Fibroblast of the aortic adventitia (primary cell): ENCODE measurements at places on chromosomes 5 and 9.

GRCh38 chr9:35673132-35674024 is at the start of gene CA9:
Gene CA9, plus strand, starts transcription at chr9:35673928. Its CDS starts 32 bp downstream, at chr9:35673960.
- no peak for DNase-seq

DNA sequence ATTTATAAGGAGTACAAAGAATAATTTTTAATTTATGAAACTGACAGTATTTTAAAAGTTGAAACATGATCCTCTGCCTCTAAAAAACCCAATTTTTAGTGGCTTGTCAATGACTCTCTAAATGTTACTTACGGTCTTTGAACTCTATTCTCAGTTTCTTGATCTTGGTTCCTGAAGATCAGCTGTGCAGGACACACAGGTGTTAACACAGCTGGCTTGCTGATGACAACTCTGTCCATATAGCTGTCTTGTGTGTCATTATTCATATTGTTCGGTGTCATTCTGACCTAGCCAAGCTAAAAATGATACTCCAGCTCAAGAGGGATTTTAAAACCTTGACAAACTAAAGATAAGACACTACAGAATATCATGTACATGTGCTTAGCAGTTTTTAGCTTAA is 314.5 kb downstream of the CCDC171 start:
- DNase-seq, result no peak

- peak; percentile 78 for DNase-seq
Measured at GRCh38 chr9:111287127-111287526, 42.9 kb downstream of the OR2K2 start.

DNA sequence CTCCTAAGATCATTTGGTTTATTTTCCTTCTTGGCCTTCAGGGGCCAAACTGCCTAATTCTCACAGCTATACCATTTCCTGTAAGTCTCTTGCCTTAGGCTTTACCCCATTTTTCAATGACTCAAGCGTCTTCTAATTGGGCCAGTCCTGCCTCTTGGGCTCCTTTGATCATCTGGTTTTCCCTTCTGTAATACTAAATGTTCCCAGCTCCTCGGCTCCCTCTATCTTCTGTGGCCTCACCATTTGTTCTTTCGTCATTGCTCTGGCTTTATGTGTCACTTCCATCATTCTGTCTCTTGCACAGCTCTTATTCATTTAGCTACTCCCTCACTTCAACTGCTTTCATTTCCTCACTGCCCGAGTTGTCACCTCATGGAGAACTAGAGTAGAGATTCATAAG is 14.5 kb upstream of the SPINK7 start:
- no peak for DNase-seq

- no peak for DNase-seq
Measured at GRCh38 chr5:72630081-72630480, 122.9 kb upstream of the ZNF366 start.

DNA sequence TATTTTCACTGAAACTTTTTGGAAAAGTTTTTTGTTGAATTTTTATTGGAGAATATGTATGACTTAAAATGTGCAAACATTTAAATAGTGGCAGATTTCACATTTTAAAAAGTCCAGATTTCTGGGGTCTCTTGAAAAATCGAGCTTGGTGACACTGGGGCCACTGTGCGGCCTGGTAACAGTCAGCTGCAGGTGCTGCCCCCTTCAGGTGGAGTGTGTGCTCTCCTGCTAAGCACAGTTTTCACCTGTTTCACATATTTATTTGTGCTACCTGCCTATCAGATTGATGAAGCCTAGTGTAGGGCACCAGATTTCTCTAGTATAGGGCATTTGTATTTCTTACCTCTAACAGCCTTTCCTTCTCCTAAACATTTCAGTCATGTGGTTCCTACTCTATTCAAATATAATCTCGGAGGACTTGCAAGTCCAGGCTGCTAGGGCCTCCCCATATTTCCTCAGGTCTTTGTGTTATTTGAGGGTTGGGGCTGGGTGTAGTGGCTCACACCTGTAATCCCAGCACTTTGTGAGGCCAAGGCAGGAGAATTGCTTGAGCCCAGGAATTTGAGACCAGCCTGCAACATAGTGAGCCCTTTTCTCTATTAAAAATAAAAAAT is 95.8 kb upstream of the KLF9 start:
- no peak for DNase-seq

GRCh38 chr9:99357575-99357974 is 135.5 kb downstream of the SEC61B start:
- DNase-seq, result peak; percentile 78
